HS-27A (cell line): ENCODE measurements at places on chromosomes 12 and 14.

- DNase-seq, result no peak
These were observed 58.1 kb downstream of the FSCB start for GRCh38 chr14:44448951-44449358.

DNA sequence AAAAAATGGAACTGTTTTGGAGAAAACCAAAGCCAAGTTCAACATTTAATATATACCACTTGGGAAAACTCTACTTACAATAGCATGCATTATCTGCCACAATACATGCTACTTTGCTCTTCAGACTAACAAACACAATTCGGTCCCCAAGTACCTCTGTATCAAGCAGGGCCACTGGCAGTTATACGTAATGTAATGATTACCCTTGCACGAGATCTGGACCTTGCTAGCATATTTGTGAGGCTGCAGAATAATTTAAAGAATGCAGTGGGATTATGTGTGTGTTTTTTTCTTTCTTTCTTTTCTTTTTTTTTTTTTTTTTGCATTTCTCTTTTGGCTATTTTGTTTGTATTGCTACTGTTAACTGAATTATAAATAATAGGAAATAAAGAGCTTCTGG is 22.8 kb upstream of the PYGL start:
- DNase-seq, result no peak

DNA sequence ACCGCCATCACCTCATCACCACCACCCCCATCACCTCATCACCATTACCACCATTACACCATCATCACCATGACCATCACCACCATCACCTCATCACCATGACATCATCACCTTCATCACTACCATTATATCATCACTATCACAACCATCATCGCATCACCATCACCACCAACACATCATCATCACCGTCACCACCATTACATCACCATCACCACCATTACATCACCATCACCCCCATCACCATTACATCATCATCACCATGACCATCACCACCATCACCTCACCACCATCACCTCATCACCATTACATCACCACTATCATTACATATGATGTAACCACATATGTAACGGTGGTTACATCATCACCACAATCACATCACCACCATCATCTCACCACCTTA is 132.3 kb downstream of the RIMBP2 start:
- no peak for DNase-seq

GRCh38 chr12:112022241-112023016 is 9.2 kb downstream of the ERP29 start:
- DNase-seq, result no peak

GRCh38 chr14:95196268-95196667 is 38.9 kb upstream of the DICER1 start:
- DNase-seq, result no peak

GRCh38 chr14:68510201-68511128 is 282.4 kb downstream of the ZFP36L1 start:
- no peak for DNase-seq

GRCh38 chr12:66195242-66195641 is 6.2 kb downstream of the IRAK3 start:
- no peak for DNase-seq

DNA sequence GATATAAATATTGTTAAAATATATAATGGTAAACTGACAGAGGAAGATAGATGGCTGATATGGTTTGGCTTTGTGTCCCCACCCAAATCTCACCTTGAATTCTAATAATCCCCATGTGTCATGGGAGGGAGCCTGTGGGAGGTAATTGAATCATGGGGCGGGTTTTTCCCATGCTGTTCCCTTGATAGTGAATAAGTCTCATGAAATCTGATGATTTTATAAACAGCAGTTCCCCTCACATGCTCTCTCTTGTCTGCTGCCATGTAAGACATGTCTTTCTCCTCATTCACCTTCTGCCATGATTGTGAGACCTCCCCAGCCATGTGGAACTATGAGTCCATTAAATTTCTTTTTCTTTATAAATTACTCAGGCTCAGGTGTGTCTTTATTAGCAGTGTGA is 46.3 kb downstream of the PTCSC3 start:
- no peak for DNase-seq

DNA sequence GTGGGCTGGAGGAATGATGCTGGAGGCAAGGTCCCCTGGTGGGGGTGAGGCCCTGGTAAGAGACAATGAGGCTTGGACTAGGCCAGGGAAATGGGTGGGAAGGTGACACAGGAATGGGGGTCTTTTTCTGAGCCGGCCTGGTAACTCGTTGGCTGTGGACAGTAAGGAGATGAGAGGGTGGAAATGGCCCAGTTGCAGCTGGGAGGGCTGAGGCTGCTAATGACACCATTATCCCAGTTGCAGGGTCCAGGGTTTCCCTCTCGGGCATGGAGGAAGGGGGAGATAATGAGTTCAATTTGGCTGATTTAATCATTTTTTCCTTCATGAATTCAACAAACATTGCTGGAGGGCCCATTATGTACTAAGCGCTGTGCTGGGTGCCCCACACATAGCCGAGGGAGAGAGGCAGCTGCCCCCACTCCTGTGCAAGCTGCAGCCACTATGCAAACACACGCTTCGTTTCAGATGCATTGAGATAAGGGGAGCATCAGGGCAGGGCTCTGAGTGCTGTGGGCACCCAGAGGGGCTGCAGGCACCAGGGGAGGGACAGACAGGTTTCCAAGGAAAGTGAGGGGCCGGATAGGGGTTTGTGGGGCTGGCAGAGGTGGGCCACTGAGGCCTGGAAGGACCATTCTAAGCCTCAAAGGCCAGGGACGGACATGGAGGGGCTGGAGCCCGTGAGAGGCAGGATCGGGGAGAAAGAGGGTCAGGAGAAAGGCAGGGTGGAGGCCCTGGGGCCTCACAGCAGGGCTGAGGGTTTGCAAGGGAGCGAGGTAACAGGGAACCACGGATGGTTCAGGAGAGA is 43.2 kb upstream of the MEG3 start:
- no peak for DNase-seq
